ENCODE measurements at places on chromosomes 12 and 14.

DNA sequence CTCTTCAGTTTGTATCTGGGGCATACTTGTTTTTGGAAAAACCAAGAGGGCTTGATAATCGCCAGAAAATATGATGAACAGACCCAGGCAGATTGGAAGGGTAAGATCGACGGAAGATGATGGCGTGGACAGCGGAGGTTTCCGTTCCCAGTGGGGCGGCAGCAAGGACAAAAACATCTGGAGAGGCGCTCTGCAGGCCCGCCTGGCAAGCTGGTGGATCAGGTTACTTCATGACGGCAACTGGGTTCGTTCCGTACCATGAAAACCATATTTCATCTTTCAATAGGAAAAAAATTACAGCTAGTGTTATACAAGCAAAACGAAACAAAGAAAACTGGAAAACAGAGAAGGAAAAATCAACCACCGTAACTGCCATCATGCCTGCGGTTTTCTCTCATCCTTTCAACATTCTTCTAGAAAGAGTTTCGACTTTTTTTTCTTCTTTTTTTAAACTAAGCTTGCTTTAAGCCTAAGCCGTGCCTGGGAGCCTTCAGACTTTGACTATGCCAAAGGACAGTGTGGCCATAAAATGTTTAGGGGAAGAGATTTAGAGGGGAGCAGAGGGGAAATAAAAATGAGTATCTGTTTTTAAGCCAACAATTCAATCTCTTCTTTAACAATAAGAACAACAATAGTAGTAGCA is 210.5 kb downstream of the FOXN3 start:
- DNase-seq: no peak

GRCh38 chr12:98591209-98591608 is 2.3 kb upstream of the SLC25A3 start:
- DNase-seq: no peak

DNA sequence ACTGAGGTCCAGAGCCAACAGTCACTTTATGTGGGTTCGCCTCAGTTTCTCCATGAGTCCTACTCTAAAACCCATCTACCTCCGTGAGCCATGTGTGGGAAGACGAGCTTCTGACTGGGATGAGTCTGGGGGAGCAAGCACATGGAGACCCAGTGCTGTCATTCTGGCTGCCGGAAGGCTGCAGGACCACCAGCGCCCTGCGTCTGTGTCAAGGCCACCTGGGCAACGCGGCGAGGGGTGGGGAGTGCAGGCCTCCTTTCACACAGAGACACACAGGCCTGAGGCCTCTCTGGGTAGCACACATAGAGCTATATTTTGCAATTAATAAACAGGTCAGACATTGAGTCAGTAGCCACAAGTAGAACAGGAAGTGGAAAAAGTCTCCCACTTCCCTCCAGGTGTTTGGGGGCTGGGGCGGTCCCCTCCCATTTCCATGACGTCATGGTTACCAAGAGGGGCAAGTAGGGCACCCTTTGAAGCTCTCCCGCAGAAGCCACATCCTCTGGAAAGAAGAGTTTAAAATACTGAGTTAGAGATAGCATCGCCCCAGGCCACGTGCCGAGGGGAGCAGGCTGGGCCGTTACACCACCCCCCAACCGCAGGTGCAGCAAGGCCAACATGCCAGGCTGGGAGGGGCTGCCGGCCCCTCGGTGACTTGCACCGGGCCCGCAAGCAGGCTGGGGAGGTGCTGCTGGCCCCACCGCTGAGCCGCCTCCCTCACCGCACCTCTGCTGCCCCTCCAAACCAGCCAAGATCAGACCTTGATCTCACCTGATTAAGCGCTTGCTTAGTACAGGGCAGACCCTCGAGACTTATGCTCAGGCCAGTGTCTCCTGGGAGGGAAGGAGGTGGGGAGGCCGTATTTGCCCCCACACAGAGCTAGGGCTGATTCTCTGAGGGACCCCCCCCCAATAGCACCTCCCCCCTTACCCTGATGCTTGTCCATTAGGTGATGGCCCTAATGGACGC is 32.7 kb downstream of the DAD1 start:
- DNase-seq: no peak

DNA sequence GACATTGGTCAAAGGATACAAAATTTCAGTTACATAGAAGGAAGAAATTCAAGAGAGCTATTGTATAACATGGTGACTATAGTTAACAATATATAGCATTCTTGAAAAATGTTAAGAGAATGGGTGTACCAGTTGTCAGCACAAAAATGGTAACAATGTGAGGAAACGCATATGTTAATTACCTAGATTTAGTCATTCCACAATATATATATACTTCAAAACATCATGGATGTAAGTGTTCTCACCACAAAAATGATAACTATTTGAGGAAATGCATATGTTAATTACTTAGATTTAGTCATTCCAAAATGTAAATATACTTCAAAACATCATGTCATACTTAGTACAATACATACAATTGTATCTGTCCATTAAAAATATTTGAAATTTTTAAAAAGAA is 540.4 kb upstream of the MGAT4C start:
- DNase-seq: no peak

GRCh38 chr14:69719501-69719951 is 47.4 kb upstream of the SRSF5 start:
- no peak for DNase-seq
